ENCODE measurements at places on chromosomes 11 and 22. TPM values are rescaled to one million over a fixed set of nuclear protein-coding genes. Genes with fewer than 3 reads are reported as not detected.
A peak's percentile ranks its signal among the peaks of the same experiment; 100 is the strongest.

DNA sequence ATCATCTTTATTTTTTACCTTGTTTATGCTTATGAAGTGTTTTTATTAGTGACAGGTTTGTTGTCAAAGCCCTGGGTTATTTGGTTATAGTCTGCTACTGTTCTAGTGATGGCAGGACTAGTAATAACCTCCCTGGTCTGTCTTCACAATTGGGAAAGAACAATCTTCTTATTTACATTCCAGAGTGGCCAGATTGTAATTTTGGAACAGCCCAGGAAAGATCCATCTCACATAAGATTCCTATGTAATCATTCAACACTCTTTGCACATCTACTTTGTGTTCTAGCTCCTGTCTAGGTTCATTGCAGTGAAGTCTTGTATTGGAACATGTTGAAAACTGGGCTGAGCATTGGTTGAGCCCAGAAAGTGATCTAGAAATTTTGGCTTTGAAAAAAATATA is 63.8 kb downstream of the CYB5R2 start:
- no peak overlapping the region for H3K4me3 ChIP-seq
- H3K27me3 ChIP-seq: no peaks in the 10 kb centered on the region
- peaks cover 13% of the 10 kb centered on the region for H3K36me3 ChIP-seq
- H3K4me1 ChIP-seq: peaks cover 19% of the 10 kb centered on the region

DNA sequence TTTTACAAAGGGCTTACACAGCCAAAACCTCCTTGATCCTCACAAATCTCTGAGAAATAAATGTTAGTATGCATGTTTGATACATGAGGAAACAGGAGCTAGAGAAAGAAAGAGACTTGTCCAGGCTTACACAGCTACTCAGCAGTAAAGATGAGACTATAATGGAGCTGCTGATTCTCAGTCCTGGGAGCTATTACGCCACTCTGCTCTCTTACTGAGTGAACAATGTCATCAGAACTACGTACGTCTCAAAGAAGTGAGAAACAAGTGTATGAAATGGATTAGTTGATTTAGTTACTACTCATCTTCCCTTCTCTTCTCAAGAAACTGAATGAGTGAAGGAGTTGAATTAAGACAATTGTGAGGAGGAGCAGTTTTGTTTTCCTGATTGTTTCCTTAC is 12.3 kb downstream of the MS4A6E start:
- H3K27me3 ChIP-seq: no peaks in the 10 kb centered on the region
- H3K27ac ChIP-seq: no peak overlapping the region
- DNase-seq: no peak
- H3K4me3 ChIP-seq: no peak overlapping the region
- H3K36me3 ChIP-seq: no peaks in the 10 kb centered on the region
- H3K4me1 ChIP-seq: no peaks in the 10 kb centered on the region

DNA sequence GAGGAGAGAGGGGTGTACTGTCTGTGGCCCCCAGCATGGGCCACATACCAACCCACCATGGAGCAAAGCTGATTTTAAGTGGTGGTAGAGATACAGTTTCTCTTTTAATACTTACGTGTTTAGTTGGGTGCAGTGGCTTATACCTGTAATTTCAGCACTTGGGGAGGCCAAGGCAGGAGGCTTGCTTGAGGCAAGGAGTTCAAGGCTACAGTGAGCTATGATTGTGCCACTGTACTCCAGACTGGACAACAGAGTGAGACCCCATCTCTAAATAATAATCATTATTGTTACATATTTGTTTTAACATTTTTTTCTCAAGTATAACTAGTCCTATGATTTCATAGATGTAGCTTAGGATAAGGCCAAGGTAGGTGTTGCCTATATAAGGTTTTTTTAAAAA is 8.8 kb downstream of the GGA1 start:
- H3K4me3 ChIP-seq: no peak overlapping the region
- no peaks in the 10 kb centered on the region for H3K27me3 ChIP-seq
- H3K4me1 ChIP-seq: no peaks in the 10 kb centered on the region
- H3K27ac ChIP-seq: no peak overlapping the region
- H3K36me3 ChIP-seq: peaks cover 28% of the 10 kb centered on the region

DNA sequence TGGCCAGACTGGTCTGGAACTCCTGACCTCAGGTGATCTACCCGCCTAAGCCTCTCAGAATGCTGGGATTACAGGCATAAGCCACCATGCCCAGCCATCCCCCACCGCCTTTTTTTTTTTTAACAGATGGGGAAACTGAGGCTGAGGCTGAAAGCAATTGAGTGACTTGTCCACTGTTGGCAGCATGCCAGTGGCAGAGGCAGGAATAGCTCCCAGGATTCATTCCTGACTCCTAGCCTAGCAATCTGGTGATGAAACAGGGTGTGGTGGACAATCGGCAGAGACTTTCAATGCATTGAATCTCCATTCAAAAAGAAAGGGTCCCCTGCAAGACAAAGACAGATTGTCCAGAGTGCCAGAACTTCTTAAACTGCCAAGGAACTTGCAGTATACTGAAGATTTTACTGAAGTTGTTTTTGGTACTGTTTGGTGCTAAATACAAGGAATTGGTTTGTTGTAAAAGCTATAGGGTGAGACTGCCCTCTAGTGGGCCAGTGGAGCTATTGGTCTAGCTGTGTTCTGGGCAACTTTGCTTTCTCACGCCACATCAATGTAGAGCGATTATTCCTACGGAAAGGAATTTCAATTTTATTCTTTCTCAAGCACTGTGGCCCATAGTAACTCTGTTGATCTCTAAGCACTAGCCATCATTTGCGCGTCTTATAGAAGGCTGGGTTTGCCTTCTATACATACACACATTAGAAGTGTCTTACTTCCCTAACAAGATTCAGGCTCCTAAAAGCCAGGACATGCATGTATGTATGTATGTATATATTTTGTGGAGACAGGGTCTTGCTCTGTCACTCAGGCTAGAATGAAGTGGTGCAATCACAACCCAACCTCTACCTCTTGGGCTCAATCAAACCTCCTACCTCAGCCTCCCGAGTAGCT is 21.0 kb downstream of the C22orf31 start:
- peak overlapping the region; percentile 11 for H3K27ac ChIP-seq
- H3K4me3 ChIP-seq: no peak overlapping the region

DNA sequence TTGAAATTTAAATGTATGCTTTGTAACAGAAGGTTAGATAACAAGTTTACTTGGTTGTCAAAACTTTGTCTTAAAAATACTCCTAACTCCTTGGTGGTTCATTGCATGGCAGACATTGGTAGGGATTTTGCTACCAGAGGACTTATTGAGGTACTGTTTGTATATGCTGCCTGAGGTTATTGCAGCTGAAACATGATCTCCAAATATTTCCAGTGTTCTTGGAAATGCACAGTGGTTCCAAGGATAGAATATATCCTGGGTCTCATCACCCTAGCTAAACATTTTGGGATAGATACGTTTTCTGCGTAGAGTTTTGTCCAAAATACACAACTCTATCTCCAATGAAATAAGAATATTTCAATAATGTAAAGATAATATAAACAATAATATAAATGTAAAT is 109.2 kb downstream of the RAB38 start:
- H3K4me1 ChIP-seq: no peaks in the 10 kb centered on the region
- DNase-seq: no peak
- no peaks in the 10 kb centered on the region for H3K27me3 ChIP-seq
- no peak overlapping the region for H3K4me3 ChIP-seq

- H3K27ac ChIP-seq: no peak overlapping the region
- H3K4me1 ChIP-seq: no peaks in the 10 kb centered on the region
- DNase-seq: no peak
- no peaks in the 10 kb centered on the region for H3K27me3 ChIP-seq
Observed at GRCh38 chr11:70854901-70855556, 397.3 kb downstream of the SHANK2 start.

DNA sequence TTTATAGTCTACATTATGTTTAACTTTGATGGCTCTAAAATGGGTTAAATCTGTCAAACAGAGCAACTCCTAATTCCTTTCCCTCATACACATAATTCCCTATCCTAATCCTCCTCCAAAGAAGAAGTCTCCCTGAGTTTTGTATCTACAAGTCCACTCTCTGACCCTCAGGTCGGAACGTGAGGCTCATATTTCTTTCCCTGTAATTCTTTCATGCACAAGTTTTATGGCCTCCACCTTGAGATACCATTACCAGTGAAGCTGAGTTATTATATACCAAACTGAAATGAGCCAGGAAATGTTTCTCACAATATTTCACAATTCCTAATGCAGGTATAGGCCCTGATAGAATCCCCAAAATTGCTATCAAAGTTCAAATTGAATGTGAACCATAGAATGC is 106.4 kb downstream of the CASP12 start:
- no peaks in the 10 kb centered on the region for H3K36me3 ChIP-seq
- H3K27ac ChIP-seq: no peak overlapping the region

DNA sequence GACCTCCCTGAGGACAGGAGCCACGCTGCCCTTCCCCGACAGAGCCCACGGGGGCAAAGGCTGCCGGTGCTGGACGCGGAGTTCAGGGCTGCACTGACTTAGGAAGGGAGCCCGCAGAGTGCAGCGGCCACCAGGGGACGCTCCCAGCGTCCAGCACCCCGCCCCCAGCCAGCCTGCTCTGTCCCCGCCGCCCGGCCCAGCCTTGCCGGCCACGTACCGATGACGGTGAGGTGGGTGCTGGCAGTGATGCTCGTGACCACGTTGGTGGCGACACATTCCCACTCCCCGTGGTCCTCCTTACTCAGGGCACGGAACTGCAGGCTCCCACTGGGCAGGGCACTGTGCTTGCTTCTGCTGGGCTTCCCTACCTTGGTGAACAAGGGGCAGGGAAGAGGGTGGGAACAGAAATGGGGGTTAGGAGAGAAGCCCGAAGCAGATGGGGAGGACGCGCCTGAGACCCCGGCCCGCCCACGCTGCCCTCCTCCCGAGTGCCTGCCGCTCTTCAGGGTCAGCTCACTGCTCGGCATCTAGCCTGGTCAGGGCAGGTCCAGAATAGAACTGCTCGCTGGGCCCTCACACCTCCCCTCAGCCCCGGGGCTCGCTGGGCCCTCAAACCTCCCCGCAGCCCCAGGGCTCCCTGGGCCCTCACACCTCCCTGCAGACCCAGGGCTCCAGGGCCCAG is 25.9 kb downstream of the IGSF9B start:
- no peaks in the 10 kb centered on the region for H3K27me3 ChIP-seq
- H3K4me3 ChIP-seq: no peak overlapping the region
- no peak overlapping the region for H3K27ac ChIP-seq
- no peak for DNase-seq
- no peaks in the 10 kb centered on the region for H3K4me1 ChIP-seq

DNA sequence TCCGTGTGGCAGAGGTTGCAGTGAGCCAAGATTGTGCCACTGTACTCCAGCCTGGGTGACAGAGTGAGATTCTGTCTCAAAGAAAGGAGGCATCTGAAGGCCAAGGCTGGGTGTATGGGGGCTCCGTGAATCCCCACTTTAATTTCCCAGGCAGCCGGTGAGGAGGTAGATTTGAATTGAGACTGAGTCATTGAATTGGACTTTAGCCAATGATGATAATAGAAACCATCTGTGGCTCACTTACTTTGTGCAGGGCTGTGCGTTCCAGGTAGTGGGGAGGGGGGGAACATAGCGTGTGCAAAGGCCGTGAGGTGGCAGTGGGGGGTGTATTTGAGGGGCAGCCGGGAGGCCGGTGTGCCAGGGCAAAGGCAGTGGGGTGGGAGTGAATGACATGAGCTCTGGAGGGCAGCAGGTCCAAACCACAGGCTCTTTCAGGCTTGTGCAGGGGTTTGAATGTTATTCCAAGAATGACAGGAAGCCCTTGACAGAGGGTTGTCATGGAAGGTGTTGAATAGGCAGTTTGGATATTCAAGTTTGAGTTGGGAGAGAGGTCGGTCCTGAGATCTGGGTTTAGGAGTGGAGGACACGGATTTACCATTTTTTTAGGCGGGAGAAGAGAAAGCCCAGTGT is 6.1 kb downstream of the ARHGAP8 start:
- H3K4me1 ChIP-seq: no peaks in the 10 kb centered on the region
- H3K36me3 ChIP-seq: no peaks in the 10 kb centered on the region
- H3K27me3 ChIP-seq: no peaks in the 10 kb centered on the region
- no peak for DNase-seq
- H3K4me3 ChIP-seq: no peak overlapping the region

DNA sequence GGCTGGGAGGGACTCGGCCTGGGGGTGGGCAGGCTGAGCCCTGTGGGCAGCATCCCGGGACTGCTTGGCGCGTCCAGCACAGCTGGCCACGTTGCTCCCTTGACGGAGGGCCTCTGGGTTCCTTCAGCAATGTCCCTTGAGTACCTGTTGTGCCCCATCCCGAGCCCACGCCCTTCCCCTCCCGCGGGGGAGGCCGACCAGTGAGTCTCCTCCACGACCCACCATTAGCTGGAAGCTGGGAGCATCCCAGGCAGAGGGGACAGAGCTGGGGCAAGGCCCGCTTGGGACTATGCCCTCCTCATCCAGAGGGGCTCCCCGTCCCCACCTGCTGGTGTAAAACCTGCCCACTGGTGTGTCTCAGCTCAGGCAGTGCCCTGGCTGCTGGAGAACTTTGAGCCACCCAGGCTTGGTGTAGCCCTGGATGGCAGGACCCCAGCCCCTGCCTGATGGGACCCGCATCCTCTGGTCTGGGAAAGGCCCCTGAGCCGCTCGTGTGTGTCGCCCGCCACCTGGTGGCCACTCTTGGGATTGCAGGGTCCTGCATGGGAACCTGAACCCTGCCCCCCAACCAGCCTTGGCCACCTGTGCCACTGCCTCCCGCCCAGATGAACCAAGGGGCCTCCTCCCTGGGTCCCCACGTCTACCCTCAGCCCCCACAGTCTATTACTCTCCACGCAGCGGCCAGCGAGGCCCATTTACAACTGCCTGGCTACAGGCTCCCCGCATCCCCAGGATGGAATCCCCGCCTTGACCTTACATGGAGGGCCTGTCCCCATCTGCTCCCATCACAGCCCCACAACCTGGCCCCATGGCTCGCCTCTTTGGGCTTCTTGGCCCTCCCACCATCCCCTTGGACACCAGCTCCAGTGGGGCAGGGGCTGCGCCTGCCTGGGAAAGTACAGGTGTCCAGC is 16.6 kb upstream of the ARHGAP8 start:
- H3K27ac ChIP-seq: no peak overlapping the region
- peak; percentile 92 for DNase-seq
- H3K4me1 ChIP-seq: peaks cover 4% of the 10 kb centered on the region

DNA sequence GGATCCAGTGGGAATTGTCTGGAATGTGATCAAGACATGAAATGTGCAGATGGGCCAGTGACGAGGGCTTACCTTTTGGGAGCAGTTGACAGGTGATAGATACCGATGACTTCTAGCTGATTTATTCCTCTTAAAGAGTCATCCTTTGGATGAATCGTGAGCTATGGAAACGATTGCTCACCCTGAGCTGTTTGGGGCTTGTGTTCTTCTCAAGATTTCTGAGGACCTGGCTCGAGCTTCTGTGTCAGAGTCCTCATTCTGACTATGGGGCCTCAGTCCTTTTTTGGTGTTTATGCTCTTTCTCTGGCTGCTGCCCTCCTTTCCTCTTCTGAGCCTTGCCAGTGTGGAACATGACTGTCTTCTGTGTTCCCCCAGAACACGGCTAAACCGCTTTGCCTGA is 11.9 kb upstream of the AMPD3 start:
- H3K36me3 ChIP-seq: no peaks in the 10 kb centered on the region
- H3K27me3 ChIP-seq: no peaks in the 10 kb centered on the region
- H3K27ac ChIP-seq: no peak overlapping the region
- H3K4me1 ChIP-seq: no peaks in the 10 kb centered on the region
- H3K4me3 ChIP-seq: no peak overlapping the region

DNA sequence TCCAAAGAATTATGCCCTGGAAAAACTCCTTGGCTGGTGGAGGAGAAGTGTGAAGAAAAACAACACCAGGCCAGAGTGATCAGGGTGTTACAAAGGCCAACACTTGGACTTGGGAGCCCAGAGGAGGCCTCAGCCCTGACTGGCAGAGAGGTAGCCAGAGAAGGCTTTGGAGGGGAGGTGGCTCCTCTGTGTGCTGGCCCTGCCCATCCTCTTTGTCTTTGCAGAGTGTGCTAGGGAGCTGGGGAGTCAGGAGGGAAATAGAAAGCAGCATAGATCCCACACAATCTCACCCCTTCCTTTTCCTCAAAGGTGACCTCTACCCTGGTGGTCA is 12.0 kb upstream of the P2RY6 start:
- no peak overlapping the region for H3K4me3 ChIP-seq
- no peaks in the 10 kb centered on the region for H3K36me3 ChIP-seq
- peaks cover 8% of the 10 kb centered on the region for H3K27me3 ChIP-seq
- H3K27ac ChIP-seq: no peak overlapping the region
- no peak for DNase-seq

PANX3 gene
- total RNA-seq: not detected

Data from liver (tissue), 10 donors.